Muscle of back (tissue), 13 donors: ENCODE measurements at places on chromosomes 5 and 9.

DNA sequence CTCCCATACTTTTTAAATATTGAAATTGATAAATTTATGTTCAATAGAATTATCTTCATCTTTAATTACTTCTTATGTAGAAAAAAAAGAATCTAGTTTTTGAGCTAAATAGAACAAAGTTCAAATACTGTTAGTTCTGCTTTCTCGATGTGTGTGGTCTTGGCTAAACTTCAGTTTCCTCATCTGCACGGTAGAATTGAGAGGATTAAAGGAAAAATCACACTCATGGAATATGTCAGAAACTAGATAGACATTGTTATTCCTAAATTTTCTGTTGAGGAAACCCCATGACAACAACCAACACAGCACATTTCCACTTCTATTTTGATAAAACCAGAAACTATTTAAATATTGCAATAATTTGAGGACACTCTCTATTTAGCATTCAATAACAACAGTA lies 100.3 kb downstream of the MUSK start:
- DNase-seq, result no peak

GRCh38 chr9:15150939-15151338 lies 156.1 kb downstream of the TTC39B start:
- DNase-seq, result no peak

- no peak for DNase-seq
Observed at GRCh38 chr9:2050236-2050635, 35.1 kb downstream of the SMARCA2 start.

GRCh38 chr9:36872641-36873040 lies 161.4 kb downstream of the PAX5 start:
- DNase-seq, result no peak

DNA sequence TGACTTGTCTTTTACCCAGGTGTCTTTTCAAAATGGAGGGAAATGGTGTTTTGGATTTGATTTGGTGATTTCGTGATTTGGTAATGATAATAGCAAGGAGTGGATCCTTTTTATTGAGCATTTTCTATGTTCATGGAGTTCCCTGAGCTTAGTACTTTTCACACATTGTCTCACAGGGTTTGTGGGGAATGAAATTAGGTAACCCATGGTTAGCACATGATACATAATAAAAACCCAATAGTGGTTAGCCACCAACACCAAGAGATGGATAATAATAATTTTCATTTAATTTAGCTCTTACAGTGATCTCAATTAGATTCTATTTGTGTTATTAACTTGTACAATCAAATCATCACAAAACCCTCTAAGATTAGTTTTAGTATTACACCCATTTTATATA lies 65.4 kb downstream of the ARHGAP26 start:
- no peak for DNase-seq

DNA sequence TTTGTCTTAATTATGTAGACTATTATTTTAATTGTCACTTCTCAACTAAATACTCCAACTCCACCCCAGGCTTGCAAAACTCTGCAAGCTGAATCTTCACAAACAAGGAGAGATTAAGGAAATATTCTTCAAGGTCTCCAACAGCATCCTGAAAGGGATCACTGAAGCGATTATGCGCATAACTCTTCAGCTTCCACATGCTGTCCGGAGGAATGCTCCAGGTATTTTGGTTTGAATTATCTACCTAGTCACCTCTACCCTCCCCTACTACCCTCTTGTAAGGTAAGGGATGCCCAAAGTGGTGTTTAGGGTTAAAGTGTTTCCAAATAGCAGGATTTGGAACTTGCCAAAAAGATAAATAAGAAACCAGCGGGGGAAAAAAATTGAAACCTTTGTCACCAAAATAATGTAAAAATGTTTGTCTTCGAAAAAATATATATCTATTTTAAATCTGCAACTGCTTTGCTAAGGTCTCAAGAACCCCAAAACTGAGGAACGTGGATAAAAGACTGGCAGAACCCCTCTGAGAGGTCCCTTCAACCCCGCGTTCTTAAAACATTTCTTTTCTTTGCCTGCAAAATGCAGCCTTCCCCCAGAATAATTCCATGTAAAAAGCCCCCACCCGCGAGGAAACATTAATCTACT lies 11.6 kb downstream of the PTCH1 start:
- DNase-seq, result no peak

- peak; percentile 33 for DNase-seq
Observed at GRCh38 chr5:174175716-174176268, 130.3 kb downstream of the NSG2 start.

GRCh38 chr9:133284362-133284761 lies 9.4 kb upstream of the ABO start:
- no peak for DNase-seq

- peak; percentile 81 for DNase-seq
Observed at GRCh38 chr9:81393985-81394811, 295.1 kb downstream of the TLE1 start.

DNA sequence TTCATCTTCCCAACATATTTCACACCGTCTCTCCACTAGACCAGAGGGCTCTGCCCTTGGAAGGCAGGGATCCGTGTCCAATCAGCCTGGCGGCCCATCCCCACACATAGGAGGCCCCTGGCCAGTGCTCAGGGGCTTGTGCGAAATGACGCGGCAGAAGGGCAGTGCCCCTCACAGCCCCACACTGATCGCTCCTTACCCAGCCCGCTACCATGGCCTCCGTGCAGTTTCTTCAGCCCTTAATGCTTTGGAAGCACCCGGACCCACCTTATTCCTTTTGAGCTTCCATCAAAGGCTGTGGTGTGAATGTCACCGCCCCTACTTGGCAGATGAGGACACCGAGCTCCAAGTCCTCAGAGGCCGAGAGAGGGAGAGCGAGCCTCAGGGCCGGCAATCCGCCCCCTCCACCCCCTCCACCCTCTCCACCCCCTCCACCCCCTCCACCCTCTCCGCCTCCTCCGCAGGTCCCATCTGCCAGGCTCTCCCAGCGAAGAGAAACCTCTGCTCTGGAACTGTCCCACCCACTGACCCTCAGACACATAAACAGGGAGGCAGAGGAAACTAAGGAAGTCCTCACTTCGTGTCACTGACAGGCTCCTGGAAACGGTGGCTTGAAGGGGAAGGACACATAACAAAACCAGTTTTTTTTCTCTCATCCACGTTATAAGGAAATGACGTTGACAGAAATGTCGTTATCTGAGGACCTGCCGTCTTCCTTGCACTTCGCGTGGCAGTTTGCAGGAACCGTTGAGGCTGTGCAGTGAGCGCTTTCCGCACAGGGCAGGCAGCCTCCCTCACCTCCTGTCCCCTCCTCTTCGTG lies 13.9 kb downstream of the QSOX2 start:
- DNase-seq, result no peak

DNA sequence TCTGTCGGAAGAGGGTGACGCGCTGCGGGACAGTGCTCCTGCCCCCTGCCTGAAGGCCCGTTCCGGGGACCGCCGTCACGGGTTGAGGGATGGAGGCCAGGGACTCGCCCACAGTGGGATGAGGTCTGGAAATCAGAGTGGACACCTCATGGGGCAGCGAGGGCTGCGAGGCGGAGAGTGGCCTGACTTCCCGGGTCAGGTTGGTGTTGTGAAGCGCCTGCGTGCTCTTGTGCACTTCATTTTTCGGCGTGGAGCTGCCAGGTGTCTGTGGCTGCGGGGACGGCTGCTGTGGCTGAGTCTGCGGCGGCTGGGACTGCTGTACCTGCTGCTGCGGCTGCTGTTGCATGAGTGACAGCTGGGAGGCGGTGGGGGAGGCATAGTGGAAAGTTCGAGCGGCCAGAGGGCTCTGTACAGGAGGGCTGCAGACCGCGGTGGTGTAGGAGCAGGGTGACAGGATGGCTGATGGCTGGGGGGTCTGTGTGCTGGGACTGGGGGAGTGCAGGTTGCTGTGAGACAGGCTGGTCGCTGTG lies 434.1 kb downstream of the HCN1 start:
- DNase-seq, result no peak

GRCh38 chr5:52786949-52787599 lies 642 bp upstream of the ITGA1 start:
- no peak for DNase-seq

DNA sequence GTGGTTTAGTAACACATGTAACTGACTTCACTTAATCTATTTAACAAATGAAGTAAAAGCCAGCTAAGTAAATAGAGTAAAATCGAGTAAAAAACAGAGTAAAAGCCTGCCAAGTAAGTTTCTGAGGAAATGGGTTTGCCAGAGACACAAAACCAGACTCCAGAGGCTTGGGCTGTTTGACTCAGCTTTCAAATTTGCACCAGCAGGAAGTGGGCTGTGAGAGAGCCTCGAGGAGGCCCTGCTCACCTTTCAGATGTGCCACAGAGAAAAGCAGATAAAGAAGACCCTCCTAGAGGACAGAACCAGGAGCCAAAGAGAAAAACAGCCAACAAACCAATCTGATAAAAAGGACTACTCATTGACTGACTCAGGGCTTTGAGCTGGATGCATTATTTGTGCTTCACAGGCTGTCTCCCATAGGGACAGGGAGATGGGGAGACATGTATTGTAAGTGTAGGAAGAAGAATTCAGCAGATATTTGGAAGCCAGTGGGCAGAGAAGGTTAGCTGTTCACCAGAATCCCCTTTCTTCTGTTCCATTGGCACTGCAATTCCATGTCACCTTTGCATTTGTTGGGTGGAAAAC lies 14.4 kb upstream of the AMACR start:
- DNase-seq, result peak; percentile 54

GRCh38 chr5:103487218-103487617 lies 75.4 kb downstream of the NUDT12 start:
- no peak for DNase-seq

GRCh38 chr9:35789541-35789940 lies 1.9 kb upstream of the NPR2 start:
- no peak for DNase-seq

- no peak for DNase-seq
Observed at GRCh38 chr5:149798466-149798865, 68.4 kb downstream of the PPARGC1B start.

GRCh38 chr5:139961435-139962157 lies 81.5 kb downstream of the NRG2 start:
- no peak for DNase-seq

- DNase-seq, result no peak
Observed at GRCh38 chr5:144697847-144698262, 527.2 kb downstream of the KCTD16 start.

DNA sequence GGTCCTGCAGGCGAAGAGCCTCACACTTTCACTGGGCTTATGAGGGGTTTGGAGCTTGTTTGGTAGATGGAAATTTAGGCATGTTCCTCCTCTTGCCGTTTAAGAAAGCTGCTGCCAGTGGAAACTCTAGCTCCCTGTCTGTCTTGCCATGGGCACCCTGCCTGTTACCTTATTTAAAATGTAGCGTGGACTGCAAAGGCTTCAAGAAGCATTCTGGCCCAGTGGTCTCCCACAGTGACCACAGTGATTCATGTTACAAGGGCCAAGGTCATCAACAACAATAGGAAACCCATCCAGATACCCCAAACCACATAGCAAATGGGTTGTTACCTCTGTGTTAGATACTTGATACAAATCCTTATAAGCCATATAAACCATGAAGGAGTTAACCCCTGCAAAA lies 96.6 kb downstream of the DPYSL3 start:
- no peak for DNase-seq

DNA sequence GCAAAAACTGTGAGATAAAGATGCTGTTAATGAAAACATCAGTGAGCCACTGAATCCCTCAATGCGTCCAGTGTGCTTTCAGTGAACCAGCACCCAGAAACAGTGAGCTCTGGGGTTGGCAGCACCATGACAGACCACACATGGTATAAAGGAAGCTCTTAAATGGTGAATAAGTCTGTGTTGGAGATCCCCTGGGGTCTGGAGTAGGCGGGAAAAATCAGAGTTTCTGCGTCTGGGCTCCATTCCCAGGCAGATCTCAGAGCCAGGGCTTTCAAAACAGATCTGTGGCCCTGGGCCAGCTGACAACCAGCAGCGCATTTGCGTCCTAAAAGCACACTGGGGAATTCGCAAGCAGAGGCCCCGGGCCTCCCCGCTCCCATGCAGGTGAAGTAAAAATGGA lies 233.5 kb downstream of the FRMD3 start:
- peak; percentile 91 for DNase-seq

DNA sequence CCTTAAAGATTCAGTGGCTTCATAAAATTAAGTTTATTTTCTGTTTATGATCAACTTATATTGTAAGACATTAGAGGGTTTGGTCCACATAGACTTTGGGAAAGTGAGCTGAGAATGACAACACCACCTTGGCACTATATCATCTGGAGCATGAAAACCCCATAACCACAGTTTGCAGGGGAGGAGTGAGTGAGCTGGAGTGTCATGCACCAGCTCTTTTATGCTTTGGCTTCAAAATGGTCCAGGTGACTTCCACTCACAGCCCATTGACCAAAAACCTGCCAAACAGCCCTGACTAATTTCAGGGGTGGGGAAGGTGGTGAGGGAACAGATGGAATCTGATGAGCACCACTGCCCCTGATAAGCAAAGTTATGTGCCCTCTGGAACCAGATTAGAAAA lies 295.8 kb downstream of the DMRTA1 start:
- no peak for DNase-seq

GRCh38 chr9:100425758-100426157 lies 1.2 kb upstream of the MSANTD3 start:
- no peak for DNase-seq

GRCh38 chr5:151719228-151720000 lies 32.7 kb upstream of the SPARC start:
- no peak for DNase-seq

GRCh38 chr9:103287361-103287760 lies 292.2 kb downstream of the CYLC2 start:
- no peak for DNase-seq

DNA sequence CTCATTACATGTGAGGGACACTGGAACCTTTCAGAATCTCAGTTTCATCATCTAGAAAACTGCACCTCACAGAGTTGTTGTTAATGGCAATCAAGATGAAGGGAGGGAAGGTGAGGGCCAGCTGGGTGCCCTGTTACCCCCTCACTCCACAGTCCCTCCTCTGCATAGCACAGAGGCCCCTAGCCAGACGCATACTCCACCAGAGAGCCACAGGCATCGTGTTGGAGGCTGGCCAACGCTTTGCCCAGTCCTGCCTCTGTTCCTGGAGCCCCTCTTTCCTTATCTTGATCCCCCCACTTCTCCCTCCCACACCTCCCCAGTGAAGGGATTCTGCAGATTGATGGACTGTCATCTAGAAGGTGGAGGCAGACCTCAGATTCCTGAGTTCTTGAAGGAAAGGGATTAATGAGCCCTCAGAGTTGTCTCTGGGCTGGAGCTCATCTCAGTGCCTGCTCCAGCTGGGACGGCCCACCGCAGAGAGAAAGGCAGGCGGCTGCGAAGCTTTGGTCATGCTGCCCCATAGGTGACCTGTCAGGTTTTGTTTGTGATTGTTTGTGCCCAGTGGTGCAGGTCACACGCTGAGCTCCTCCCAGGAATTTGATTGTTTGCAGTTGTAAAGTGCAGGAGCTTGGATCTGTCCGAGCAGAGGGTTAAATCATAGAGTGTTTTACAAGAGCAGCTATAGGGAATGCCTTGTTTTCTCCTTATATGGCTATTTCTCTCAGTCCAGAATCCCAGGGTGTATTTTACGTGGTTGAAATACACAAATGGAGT lies 487.3 kb downstream of the CCDC171 start:
- peak; percentile 63 for DNase-seq
